Fibroblast of upper back skin (primary cell): ENCODE measurements at places on chromosomes 5 and 9.
A peak's percentile ranks its signal among the peaks of the same experiment; 100 is the strongest.

DNA sequence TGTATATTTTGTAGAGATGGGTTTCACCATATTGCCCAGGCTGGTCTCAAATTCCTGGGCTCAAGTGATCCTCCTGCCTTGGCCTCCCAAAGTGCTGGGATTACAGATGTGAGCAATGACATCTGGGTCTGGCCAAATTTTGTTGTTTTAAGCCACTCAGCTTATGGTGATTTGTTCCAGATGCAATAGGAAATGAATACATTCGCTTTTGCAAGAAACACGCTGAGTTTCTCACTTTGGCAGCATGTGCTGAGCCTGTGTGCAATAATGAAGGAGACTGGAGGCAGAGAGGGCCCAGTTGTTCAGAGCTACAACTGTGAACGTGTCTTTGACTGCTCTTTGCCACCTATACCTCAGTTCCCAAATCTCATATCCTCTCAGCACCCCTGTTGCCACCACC, 56.4 kb downstream of the KIF4B start:
- no peak for DNase-seq

- no peak for DNase-seq
These were observed 59.8 kb upstream of the LPAR1 start for GRCh38 chr9:111098093-111098492.

DNA sequence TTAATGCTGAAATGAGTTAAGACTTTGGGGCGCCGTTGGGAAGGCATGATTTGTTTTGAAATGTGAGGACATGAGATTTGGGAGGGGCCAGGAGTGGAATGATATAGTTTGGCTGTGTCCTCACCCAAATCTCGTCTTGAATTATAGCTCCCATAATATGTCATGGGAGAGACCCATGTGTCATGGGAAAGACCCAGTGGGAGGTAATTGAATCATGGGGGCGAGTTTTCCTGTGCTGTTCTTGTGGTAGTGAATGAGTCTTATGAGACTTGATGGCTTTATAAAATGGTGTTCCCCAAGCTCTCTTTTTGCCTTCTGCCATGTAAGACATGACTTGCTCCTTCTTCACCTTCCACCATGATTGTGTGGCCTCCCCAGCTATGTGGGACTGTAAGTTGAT, 5.1 kb downstream of the SLC25A48 start:
- DNase-seq, result no peak

DNA sequence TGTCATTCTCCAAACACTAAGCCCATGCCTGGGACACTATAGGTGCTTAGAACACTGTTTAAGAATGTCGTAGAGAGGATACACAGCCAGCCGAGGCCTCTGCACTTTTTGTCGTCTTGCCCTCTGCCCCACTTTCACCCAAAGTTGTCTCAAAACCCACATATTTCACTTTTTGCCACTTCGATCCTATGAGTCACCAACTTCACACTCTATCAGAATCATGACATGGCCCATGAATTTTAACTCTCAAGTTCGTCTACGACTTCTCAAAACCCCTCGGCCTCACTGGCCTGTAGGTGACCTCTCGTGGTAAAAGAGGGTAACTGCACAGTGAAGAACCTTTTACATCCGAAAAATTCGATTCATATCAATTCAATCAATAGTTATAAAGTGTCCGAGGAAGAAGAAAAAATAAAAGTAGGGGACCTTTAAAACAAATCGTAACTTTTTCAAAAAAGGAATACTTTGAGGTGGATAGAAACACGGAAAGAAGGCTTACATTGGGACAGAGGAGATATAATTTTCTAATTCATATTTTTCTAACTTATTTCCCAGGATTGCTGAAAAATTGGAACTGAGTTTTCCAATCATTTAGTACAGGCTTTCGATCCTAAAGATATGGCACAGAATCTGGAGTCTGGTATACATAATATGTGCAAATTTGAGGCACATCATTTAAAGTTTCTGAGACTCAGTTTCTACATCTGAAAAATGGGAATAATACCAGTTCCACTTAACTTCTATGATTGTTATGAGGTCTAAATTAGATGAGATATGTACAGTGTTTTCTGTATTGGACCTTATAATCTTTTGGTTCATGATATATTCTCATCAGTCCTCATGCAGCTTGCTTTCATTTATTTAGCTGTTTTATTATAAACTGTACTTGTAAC, 122.6 kb downstream of the APBA1 start:
- DNase-seq, result peak; percentile 58

DNA sequence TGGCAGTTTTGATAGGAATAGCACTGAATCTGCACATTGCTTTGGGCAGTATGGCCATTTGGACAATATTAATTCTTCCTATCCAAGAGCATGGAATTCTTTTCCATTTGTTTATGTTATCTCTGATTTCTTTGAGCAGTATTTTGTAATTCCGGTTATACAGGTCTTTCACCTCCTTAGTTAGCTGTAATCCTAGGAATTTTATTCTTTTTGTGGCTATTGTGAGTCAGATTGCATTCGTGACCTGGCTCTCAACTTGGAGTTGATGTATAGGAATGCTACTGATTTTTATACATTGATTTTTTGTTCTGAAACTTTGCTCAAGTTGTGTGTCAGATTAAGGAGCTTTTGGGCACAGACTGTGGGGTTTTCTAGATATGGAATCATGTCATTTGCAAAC, 24.0 kb downstream of the TMEM161B start:
- peak; percentile 44 for DNase-seq

DNA sequence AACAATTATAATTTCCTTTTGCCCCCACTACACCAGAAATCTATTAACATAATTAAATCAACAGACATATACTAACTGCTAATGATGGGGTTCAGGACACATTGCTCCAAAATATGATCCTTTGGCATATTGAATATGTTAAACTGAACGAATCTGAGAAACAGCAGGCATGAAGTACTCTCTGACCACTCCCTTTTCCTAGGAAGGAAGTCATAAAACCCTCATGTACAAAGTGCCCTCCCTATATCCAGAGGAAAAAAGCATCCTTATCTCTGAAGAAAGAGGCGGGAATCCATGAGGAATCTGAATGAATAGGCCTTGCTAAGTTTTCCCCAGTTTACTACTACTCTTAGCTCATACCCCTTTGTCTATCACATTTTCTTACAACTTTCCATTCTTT, 67.9 kb downstream of the ADAMTS6 start:
- DNase-seq, result no peak

DNA sequence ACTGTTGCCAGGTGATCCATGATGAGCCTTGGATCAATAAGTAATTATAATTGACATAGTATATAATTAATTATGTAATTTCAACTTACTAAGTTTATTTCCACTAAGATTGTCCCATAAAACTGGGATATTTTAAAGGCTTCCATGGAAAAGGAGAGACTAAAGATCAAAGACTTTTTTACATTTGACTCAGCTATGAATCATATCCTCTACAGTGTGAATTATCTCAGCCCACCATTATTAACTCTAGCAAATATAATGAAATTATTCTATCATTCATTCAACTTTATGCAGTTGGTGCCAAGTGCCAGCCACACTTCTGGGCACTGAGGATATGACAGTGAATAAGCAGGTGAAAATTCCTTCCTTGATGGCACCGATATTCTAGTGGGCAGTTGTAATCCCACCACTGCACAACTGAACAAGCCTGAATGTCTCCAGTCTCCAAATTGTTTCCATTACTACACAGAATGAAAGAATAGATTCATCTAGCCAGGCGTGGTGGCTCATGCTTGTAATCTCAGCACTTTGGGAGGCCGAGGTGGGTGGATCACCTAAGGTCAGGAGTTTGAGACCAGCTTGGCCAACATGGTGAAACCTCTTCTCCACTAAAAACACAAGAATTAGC, 21.9 kb upstream of the TXN start:
- DNase-seq, result no peak

DNA sequence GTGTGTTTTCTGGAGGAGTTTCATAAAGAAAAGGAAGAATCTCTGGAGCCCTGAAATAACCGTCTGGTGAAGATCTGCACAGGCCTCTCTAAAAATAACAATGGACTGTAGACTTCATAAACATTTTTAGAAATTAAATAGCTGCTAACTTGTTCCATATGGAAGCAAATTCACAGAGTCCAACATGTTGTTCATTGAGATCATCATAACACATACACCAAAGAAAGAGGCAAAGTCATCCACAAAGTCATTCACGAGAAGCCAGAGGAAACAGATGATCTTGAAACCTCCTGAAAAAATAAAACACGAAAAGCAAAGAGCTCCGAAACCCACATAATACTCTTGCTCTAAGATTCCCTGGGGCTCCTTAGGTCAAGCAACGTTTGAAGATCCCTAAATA, 347.8 kb downstream of the EFNA5 start:
- peak; percentile 53 for DNase-seq

- no peak for DNase-seq
These were observed 20.2 kb downstream of the SH3GLB2 start for GRCh38 chr9:129007766-129008468.

DNA sequence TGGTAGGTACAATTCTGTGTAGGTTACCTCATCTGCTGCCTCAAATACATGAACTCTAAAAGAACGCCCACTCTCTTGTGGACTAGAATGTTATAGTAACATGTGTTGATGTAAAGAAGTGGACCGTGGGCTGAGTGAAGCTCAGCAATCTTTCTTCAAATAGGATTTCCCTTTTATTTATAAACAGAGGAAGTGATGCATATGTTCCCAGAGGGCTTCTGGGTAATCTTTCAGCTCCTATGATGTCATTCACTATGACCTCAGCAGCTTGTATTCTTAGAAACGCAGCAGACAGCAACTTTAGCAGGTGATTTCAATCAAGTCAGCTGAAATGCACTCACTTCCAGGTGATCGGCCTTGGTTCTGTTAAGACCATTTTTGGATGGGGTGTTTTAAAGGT, 14.4 kb downstream of the F2RL2 start:
- DNase-seq, result peak; percentile 65

DNA sequence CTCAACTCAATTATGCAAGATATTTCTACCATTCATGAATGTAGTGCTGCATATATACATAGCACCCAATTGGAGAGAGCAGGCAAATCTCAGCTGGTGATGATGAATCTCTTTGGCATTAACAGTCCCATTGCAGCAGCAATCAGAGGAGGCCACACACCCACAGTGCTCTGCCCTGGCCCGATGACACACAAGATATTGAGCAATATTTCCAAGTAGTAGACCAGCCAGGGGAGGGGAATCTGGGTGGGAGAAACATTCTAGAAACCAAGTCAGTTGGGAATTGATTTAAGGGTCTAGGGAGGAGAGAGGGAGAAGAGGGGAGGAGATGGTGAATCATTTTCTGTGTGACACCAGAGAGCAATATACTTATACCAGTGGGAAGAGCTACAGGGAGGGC, 14.9 kb upstream of the C5orf63 start:
- DNase-seq, result peak; percentile 98

GRCh38 chr5:14429101-14430050, 152.2 kb upstream of the OTULINL start:
- DNase-seq, result no peak

DNA sequence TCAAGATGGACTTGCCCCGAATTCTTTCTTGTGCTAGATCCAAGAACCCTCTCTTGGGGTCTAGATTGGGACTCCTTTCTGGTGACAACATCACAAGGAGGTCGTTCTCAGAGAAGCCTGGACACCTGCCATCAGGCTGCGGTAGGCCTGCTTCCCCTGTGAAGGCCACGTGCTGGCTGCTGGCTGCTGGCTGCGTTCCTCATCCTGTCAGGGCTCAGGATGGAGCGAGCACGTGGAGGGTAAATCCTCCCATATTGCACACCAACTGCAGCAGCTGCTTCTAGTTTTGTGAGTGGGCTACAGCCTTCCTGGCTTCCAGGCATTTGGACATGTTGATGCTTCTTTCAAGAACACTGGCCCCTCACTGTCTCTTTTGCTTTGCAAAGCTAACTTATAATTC, 95.6 kb downstream of the HSPA4 start:
- peak; percentile 41 for DNase-seq

GRCh38 chr9:79663878-79664277, 92.1 kb downstream of the TLE4 start:
- no peak for DNase-seq

DNA sequence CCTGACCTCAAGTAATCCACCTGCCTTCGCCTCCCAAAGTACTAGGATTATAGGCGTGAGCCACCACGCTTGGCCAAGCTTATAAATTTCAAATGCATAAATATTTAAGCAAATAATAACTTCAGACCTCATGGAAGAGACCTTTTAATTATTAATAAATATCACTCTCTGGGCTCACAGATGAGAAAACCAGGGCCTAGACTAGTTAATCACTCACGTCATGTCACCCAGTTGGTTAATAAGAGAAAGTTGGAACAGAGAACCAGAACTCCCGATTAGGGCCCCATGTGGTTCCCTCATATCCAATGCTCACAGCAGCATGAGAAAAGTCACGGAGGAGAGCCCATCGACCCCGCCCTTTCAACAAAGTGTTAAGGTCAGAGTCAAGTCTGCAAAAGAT, 79.3 kb downstream of the EPB41L4A start:
- DNase-seq, result no peak

GRCh38 chr5:137696481-137696880, 39.4 kb downstream of the KLHL3 start:
- DNase-seq, result peak; percentile 27
